ENCODE measurements at places on chromosomes 4 and X.

DNA sequence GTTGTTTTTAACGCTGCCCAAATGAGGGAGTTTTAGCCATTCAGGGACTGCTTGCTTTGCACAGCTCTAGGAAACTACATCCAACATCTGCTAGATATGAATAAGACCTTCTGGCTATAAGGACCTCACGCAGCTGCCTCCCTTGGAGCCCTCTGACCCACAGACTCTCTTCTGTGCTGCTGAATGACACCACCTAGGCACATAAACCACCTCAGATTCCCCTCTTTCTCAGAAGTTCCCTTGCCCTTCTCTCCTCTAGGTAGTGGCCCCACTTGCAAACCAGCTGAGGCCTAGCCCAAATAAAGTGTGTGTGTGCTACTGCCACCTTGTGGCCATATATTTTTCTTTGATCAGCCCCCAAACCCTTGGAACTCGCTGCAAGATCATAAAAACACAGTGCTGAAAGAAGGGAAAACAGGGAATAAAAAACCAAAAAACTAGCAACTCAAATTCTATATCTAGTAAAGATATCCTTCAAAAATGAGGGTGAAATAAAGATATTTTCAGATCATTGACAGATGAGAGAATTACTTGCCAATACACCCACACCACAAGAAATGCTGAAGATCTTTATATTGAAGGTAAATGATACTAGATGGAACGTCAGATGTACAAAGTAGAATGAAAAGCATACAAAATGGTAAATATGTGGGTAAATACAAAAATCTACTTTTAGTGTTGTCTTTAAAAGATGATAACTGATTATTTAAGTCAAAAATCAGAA, 265.9 kb downstream of the ADAMTS3 start:
- peak; percentile 32 for DNase-seq

DNA sequence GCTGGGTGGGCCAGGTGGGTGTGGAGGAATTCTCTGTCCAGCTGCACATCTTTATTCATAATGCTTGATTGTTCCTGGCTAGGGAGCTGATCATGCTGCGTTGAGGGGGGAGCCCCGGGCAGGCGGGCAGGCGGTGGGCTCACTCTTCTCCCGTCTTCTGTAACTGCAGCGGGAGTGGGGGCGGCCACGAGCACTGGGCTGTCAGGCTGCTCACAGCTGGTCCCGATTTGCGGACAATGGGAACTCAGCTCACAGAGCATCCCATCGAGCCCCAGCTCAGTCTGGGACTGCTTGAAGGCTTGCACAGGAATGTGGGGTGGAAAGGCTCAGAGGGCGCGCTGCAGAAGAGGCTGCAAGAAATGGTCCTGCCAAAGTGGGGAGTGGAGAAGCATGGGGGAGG, 63.8 kb downstream of the EFNB1 start:
- DNase-seq: no peak

- no peak for DNase-seq
Measured at GRCh38 chrX:115988825-115989224, 181.7 kb upstream of the AGTR2 start.

DNA sequence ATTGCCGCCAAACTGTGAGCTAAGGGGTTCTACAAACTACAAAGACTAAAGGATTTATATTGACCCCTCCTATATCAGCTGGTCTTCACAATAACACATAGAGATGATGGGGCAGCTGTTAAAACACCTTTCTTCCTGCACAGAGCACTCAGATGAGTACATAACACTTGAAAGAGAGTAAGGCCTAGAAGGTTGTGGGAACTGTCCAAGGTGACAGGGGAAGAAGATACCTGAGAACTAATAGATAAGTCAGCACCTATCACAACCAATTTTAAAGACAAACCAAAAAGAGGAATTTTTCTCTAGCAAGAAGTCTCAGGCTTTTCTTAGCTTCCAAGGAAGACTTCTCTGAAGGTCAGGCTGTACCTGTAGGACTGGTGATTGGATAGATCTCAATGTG, 19.1 kb upstream of the CXCL6 start:
- no peak for DNase-seq

DNA sequence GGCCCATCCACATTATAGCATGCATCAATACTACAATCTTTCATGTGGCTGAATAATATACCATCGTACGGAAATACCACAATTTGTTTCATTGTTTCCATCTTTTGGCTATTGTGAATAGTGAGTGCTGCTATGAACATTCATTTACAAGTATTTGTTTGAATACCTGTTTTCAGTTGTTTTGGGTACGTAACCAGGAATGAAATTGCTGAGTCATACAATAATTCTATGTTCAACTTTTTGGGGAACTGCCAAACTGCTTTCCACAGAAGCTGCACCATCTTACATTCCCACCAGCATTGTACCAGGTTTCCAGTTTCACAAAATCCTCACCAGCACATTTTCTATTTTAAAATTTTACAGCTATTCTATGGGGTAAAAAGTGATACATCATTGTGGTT, 28.5 kb upstream of the MANBA start:
- no peak for DNase-seq

DNA sequence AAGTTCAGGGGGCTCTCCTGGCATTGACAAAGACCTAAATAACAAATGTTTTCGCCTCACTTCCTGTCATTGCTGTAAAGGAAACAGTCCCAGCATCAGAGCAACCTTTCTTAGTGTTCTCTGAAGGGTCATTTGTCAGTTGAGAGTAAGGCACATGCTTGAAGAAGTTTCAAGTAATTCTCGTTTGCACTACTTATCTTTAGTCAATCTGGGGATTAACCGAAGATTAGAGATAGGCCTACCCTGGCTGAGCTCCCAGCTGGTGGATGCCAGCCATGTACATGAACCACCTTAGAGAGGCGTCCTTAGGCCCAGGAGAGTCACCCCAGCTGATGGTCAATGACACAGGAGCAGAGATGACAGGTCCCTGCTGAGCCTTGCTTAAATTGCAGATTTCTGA, 189.9 kb upstream of the PGRMC2 start:
- no peak for DNase-seq

DNA sequence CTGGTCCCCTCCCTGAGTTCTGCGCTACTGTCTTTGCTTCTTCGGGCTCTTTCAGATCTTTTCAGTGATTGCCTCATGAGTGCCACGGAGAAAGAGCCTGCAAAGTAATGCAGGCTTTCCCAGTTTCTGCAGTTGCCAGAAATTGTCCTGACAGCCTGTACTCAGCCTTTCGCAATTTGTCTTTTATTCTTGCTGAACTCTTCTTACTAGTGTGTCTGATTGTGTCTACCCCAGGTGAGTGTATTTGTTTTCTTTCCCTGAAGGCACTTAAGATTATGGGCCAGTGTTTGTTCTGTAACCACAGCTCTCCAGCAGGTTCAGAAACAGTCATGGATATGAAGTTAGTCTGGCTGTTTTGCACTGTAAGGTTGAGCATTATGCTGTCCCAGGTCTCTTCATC, 47.1 kb downstream of the FAM193A start:
- DNase-seq: peak; percentile 32

- no peak for DNase-seq
Measured at GRCh38 chr4:67035501-67035900, 509.8 kb downstream of the CENPC start.

DNA sequence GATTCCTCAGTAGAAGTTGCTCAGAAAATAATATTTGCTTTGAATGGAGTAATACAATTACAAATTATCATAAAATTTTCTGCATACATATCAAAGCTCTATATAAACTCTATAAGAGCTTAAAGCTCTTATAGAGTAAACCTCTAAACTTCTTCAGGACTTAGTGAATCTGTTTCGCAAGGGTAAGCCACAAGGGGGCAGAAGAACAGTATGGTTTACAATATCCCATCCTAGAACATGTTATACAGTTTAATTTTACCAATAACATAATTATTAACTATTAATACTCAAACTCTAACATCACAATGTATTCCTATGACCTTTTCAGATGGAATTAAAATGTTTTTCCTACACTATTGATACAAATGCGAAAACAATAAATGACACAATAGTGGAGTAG, 33.8 kb upstream of the SPANXN1 start:
- no peak for DNase-seq

DNA sequence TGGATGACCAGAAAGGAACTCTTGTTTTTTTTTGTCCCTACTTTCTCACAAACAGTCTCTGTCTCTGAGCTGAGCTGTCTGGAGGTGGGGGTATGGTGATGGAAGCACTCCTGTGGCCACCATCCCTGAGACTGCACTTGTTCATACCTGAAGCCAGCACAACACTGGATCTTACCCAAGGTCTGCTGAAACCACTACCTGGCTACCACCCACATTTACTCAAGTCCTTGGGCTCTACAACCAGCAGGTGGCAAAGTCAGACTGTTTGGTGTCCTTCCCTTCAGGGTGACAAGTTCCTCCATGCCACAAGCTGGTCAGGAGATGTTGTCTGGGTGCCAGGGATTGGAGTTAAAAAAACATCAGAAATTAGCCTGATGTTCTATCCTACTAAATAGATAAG, 89.7 kb downstream of the NEXMIF start:
- no peak for DNase-seq

GRCh38 chrX:23788521-23788920, 5.5 kb downstream of the SAT1 start:
- no peak for DNase-seq

- DNase-seq: no peak
Measured at GRCh38 chr4:69056921-69057550, 39.2 kb upstream of the UGT2B7 start.

DNA sequence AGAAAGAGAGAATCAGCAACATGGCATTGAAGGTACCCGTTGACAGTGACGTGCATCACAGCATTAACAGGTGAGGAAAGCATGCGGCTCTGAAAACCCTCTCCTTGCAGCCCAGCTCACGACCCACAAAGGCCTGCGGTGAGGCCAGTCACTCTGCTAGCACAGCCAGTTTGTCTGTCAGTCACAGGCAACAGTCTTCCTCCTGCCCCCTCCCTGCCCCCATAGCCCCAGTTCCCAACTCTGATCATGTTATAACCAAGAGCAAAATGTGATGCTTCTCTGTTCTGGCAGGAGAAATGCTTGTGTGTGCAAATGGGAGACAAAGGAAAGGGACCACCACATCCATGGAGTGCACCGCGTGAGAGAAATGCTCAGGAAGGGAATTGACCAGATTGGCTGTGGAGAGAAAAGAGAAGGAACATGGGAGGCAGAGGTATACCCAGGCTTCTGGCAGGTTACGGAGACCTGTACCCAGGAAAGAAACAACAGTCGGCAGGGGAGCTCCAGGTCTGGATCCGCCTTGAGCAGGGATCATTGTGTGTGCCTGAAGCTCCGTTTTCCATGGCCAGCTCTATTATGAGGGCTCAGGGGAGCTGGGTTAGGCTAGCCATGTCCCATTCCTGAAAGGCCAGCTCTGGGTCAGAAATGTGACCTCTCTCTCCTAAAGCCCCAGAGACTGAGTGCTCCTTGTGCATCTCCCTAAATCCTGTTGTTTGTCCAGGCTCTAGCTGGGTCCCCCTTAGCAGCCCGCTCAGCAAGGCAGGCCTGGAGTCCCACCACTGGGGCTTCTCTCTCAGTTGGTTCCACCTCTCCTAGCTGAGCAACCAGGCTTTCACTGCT, 139.7 kb upstream of the MAMLD1 start:
- DNase-seq: no peak

DNA sequence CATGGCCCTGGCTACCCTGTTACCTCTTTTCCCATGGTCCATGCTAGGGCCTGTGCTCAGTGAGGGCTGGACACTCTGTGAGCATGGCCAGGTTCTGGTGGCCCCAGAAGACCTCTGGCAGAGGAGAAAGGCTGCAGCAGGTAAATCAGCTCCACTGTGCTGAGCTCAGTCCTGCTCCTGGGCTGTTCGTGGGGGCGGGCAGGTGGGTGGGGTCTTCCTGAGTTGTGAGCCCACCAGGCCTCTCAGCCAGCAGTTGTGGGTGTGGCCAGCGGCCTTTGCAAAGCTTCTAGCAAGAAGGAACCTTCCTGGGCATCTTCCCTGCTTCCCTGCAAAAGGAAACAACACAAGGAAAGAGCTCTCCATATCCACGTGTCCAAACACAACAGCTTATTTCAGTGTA, 85.3 kb upstream of the STX18 start:
- DNase-seq: no peak

DNA sequence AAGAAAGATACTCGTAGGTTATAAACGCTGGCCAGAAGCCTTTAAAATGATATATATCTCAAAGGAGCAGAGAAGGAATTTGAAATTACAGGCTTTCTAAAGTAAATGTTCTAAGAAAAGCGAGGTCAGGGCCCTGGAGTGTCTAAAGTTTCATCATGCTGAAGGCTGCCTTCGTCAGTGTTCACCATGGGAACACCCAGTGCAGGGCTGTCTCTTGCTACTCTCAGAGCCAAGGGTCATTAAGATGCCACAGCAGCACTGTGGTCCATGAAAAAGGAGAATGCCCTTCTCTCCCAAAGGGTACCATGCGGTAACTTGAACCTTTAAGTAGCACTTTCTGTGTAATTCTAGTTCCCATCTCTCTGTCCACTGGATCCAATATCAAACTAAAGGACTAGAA, 174.5 kb upstream of the NWD2 start:
- DNase-seq: no peak

DNA sequence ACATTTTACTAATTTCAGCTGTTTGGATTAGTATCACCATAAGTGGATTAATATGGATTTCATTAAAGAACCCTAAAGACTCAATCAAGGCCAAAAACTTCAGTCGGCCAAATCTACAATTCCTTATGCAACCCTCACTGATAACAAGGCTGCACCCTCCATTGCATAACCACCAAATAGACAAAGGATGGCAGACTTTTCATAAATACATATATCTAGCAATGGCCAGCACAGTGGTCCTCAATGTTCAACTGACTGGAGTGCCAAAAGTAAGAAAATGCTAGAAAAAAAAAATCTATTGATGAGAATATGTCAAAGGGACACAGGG, 46.6 kb downstream of the MID1IP1 start:
- no peak for DNase-seq

DNA sequence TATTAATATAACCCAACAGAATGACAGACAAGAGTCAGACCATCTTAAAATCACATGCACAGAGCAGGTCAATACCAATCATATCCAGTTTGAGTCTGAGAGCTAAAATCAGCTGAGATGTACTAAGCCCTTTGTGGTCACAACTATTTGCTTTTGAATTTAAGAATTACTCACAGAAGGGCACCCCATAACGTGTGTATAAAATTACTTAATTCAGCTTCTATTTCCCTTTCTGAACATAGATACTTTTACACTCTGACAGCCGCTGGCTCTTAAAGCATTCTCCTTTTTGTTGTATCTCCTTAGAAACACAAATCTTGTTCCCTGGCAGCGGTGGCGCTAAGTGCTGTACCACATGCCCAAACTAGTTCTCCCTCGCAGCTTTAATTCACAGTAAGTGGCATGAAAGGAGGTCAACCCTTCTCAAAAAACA, 14.8 kb upstream of the PPARGC1A start:
- DNase-seq: peak; percentile 77
